Stimulated activated CD4-positive, alpha-beta T cell treated with anti-CD3 and anti-CD28 coated beads, Interleukin-12 subunit alpha, Interleukin-12 subunit beta, amount 100 ng/mL, for 24 hours (primary cell): ENCODE measurements at places on chromosomes 1 and 21.

GRCh38 chr1:42000766-42001165, 82.0 kb upstream of the HIVEP3 start:
- DNase-seq = no peak

- no peak for DNase-seq
These were observed 8.1 kb upstream of the ADCY10 start for GRCh38 chr1:167922023-167922422.

DNA sequence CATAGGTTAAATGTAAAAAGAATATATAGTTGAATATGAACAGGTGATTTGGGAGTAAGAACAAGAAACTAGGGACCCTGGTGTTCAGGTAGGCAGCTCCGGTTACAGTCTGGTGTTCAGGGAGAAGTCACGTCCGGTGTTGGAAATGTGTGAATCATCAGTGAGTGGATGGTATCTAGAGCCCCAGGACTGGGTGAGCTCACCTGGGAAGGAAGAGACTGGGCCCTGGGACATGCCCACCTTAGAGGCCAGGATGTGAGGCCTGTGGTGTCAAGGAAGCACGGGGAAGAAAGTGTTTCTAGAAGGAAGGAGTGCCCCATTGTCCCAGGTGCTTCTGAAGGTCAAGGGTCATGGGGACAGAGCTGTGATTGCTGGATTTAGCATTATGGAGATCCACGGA, 1.5 kb upstream of the GJB3 start:
- DNase-seq = no peak

DNA sequence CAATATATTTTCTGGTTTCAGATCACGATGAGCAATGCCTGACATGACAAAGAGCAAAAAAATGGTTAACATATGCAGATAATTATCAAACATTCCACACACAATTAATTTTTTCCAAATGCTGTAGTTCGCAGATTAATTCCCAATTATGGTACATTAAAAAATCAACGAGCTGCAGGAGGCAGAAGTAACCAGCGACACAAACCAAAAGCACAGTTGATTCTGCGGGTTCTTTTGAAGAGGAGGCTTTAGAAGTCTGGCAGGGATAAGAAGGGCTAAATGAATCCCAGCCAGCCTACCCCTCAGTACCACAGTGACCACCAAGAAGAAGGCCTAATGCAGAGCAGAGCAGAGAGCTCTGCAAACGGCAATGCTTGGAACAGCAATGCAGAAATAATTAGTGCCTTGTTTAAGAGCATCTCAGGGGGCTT, 17.0 kb upstream of the KNCN start:
- no peak for DNase-seq
